ENCODE measurements at places on chromosomes 12 and 14.

- no peak for DNase-seq
Measured at GRCh38 chr12:5043589-5044419, at the start of gene KCNA5. Gene KCNA5 (plus strand): TSS chr12:5043879. CDS start chr12:5044148, 269 bp downstream.

- DNase-seq = no peak
Measured at GRCh38 chr12:2489275-2489674, 305.5 kb upstream of the FKBP4 start.

DNA sequence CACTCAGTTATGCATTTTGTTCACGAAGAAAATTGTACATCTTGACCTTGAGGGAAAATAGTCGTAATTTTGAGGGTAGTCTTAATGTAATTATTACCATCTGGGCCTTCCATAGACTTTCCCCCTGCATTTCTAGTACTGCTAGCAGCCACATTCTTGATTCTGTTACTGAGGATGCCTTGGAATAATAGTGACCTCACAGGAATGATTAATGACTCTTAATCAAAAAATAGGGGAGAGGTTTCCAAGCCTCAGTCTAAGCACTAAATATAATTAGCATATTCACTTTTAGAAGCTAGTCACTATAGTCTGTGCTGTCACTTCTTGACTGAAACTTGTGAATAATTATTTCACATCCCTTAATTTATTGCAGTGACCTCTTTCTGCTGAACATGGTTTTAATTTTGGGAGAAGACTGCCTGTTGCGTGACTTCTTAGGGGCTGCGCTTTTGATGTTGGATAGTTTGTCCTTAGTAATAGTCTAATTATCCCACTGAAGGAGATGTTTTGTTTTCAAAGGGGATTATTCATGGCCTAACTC, 400.5 kb downstream of the ADAMTS20 start:
- DNase-seq = no peak

DNA sequence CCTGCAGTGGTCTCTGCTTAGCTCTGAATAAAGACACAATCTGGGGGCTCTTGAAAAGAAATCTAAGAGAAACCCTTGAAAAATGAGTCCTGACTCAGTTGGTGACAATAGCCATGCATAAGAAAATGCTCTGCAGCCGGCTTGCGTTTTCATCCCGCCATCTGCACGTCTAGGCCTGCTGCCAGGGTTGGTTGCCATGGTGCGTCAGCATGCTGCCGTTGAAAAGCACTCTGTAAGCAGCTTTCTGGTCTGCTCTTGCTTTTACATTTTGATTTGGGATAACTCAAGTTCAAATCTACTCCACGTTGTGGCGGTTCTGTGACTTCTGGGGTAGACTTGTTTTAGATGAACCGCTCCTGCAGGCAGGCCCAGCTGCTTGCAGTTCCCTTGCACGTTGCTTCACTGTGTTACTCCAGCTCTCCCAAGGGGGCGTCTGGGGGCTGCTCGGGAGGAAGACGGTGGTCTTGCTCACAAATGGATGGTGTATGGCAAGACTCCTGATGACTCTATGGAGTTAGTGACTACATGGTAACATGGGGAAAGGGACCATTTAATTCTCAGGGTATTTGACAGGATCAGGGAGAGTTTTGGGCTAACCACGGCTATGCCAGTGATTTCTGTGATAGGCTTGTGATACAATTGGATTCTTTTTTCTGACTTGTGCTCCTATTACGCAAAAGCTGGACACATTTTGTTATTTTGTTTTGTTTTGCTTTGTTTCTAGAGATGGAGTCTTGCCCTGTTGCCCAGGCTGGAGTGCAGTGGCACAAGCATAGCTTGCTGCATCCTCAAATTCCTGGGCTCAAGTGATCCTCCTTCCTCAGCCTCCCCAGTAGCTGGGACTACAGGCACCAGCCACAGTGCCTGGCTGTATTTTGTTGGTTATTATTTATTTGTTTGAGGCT, 15.8 kb downstream of the WNT5B start:
- peak; percentile 68 for DNase-seq

- no peak for DNase-seq
Measured at GRCh38 chr12:24557738-24558137, 391.2 kb downstream of the BCAT1 start.

DNA sequence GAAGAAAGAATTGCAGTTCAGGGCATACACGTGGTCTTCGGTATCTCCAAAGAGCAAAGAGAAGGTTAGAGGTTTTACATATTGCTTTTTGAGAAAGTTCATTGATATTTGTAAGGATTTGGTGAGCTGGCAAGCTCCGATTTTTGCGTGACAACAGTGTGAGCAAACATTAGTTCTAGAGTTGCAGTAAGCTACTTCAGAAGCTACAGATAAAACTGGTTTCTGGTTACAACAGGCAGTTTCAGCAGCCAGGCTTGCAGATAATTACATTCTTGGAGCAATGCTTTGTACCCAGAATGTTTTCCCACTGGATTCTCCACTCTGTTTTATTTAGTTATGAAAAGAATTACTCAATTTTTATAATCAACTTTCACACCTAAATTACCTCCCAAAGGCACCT, 28.2 kb downstream of the KLRK1 start:
- peak; percentile 67 for DNase-seq

- DNase-seq = peak; percentile 34
Measured at GRCh38 chr14:59870277-59871165, at the start of gene RTN1. Gene RTN1 (minus strand): TSS chr14:59870776. CDS start chr14:59870630, 146 bp downstream.

GRCh38 chr12:5295151-5295550, 136.8 kb upstream of the NTF3 start:
- no peak for DNase-seq

DNA sequence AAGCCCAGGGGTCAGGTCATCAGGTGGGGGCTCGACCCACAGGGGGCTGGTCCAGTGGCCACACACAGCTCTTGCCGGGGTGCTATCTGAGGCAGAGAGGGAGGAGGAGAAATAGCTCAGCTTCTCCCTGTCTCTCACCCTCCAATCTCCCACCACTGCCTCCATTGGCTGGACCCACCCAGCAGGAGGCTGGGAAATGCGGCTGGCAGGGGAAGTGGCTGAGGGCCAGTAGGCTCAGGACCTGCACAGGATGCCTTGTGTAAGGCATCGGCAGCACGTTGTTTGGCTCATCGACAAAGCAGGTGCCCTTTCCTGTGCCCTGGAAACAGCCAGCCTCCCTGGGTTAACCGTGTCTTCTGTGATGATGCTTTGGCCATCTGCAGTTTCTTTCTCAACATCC, 58.8 kb upstream of the SLC24A4 start:
- DNase-seq = no peak

DNA sequence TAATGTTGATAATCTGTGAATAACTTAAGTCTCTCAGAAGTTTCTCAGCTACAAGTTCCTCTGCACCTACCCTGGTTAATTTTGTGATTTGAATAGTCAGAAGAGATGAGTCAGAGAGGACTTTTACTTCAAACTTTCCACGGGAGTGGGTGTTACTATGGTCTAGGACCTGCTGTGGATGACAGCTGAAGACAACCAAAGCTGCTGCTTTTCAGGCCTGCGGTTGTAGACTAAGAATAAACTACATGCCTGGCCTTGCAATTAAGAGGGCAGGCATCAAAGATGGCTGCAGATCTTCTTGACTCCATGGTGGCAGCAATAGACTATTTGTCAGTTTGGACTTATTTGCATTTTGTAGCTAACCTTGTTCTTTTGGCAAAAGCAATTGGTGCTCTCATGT, 227.1 kb upstream of the KRR1 start:
- peak; percentile 50 for DNase-seq

- DNase-seq = no peak
Measured at GRCh38 chr14:57982804-57983634, 117.1 kb upstream of the SLC35F4 start.

DNA sequence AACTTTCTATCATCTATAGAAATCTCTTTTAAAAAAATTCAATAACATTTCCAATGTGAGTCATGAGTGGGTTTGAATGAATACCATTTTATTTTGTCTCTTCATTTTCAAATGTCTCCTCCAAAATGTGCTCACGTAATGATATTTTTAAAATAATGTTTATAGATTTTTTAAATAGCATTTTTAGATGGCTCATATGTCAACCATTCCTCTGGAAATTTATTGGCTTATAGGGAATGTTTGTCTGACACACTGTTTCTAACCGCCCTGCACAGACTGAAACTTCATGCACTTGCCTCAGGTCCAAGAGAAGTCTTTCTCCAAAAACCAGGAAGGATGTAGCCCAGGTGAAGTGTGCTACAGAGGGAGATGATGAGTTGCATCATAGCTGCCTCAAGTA, 88.8 kb upstream of the PLEKHG7 start:
- no peak for DNase-seq

GRCh38 chr14:74804219-74804825, 41.2 kb downstream of the YLPM1 start:
- peak; percentile 64 for DNase-seq

DNA sequence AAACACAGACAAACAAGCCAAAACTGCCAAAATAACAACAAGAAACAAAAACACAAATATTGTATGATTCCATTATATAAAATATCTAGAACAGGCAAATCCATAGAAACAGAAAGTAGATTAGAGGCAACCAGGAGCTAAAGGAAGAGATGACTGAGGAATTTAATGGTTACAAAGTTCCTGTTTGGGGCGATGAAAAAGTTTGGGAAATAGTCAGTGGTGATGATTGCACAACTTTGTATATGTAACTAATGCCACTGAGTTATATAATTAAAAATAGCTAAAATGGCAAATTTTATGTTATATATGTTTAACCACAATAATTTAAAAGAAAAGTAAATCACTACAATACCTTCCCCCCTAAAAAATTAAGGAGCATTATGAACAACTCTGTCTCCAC, 24.5 kb downstream of the GNPTAB start:
- DNase-seq = no peak

DNA sequence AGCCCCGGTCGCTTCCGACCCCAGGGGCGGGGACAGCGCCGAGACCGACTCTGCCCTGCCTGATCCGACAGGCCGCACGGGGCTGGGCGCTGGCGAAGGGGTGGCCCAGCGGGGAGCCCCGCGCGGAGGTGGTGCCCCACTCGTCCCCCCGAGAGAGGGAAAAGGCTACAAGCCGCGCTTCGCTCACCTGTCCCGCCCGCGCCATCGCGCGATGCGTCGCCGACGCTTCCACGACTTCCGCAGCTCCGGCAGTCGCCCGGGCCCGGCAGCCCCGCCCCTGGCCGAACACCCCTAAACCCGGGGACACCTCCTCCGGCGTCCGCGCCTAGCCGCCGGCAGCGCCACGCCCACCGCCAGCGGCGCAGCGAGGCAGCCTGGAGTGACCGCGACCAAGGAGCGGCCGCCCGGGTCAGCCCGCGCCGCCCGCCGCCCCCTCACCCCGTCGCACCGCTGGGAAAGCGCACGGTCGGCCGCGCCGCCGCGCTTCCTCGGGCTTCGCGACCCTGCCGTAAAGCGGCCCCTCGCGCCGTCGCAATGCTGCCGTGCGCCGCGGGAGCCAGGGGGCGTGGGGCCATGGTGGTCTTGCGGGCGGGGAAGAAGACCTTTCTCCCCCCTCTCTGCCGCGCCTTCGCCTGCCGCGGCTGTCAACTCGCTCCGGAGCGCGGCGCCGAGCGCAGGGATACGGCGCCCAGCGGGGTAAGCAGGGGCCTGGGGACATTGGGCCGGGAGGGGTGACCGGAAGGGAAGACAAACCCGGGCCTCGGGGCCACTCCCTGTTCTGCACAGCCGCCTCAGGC, at the start of the genes BAG5 and COA8:
TSS of gene BAG5 (minus strand) at position 229 of the 797 bp plus-strand sequence. CDS start 1,493 bp downstream, outside the sequence.
TSS of gene COA8 (plus strand) at position 532 of the 797 bp plus-strand sequence. CDS start at position 574, 42 bp downstream.
- DNase-seq = peak; percentile 73

GRCh38 chr14:62143245-62143644, 381.0 kb downstream of the SNAPC1 start:
- peak; percentile 72 for DNase-seq

- DNase-seq = peak; percentile 20
Measured at GRCh38 chr14:54599966-54600716, 33.2 kb downstream of the SAMD4A start.

DNA sequence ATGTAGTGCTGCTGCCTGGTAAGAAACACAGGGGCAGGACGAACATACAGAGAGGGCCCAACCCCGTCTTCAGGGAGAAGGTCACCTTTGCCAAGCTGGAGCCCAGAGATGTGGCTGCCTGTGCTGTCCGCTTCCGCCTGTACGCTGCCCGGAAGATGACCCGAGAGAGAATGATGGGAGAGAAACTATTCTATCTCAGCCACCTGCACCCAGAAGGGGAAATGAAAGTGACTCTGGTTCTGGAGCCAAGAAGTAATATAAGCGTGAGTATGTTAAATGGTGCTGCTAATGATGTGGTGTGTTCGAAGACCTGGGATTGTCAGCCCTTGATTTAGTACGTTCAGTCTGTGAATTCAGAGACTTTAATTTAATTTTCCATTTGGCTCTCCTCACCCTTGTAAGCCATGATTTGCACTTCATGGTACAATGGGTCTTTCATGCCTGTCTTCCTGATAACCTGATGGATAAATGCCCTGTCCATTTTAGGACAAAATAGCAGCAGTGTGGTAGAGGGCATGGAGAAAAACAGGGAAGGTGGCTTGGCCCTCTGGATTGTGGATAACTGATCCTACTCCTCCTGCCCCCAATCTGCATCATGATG, 318.9 kb downstream of the SNAPC1 start:
- DNase-seq = no peak

GRCh38 chr14:72521045-72521444, 372.9 kb downstream of the DPF3 start:
- DNase-seq = no peak

- no peak for DNase-seq
Measured at GRCh38 chr12:64566831-64567517, 43.3 kb upstream of the RASSF3 start.

DNA sequence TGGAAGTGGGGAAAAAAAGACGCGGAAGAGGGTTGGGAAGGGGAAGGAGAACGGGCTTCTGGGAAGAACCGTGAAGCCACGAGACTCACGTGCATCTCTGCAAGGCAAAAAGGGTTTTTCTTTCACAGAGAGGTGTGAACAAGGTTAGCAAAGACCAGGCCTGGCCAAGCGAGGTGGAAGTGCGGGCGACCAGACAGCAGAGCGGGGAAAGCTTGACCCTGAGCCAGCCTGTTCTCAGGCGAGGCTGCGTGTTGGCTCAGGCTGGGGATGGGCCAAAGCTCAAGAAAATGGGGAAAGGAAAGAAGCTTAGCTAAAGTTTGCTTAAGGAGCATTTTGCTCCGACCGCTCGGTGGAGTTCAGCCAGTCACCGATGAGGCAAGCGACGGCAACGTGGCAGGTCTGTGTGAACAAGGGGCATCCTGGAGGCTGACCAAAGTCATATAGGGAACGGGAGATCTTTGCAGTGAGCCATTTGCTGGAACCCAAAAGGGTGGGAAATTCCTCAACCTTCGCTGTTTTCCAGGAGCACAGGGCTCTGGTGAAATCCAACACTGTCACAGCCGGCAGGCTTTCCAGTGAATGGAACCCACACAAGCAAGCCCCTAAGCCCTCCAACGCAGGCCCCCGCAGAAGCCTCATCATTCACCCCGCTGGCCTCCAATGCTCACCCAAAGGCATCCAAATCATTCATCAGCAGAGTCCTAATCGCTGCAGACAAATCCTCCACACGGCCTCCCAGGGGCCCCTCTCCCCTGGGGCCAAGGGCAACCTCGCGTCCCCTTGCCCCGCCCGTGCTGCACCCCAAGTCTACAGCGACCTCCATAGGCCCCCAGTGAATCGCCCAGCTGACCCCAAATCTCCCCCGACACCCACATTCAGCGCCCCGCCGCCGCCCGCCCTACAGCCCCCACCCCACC, 754 bp downstream of the ZNF605 start:
- peak; percentile 79 for DNase-seq

GRCh38 chr12:97275728-97276590, 186.6 kb upstream of the RMST start:
- no peak for DNase-seq
